GM13977 (cell line): ENCODE measurements at places on chromosomes 16 and 17.
A peak's percentile ranks its signal among the peaks of the same experiment; 100 is the strongest.

- DNase-seq = no peak
Measured at GRCh38 chr17:44864831-44865230, 17.1 kb downstream of the HIGD1B start.

GRCh38 chr16:3119701-3120408 is 7.5 kb downstream of the ZNF205 start:
- DNase-seq = no peak

GRCh38 chr17:31491376-31492131 is 100.1 kb downstream of the RAB11FIP4 start:
- peak; percentile 59 for DNase-seq

GRCh38 chr16:24839347-24839972 is 6.3 kb upstream of the SLC5A11 start:
- no peak for DNase-seq

GRCh38 chr17:50815400-50815799 is 20.0 kb upstream of the WFIKKN2 start:
- no peak for DNase-seq

GRCh38 chr17:70139449-70139993 is 29.8 kb upstream of the KCNJ2 start:
- DNase-seq = no peak

DNA sequence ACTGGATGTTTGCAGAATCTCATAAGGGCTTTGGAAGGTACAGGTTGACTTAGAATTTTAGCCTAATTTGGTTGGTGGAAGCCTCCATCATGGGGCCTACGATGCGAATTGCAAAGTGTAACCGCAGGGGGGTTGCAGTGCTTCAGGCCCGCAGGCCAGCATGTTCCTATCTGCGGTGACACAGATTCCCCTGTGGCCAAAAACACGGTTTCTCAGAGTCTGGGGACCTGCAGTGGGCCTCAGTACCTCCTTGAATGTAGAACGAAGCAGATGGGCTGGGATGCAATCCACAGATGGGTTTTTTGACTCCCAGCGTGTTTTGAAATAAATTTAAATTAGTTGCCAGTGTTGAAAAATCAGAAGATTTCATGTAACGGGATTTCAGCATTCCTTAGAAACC is 34.7 kb downstream of the KIAA0513 start:
- DNase-seq = no peak

- no peak for DNase-seq
Measured at GRCh38 chr16:85144026-85144915, 32.0 kb upstream of the CIBAR2 start.

DNA sequence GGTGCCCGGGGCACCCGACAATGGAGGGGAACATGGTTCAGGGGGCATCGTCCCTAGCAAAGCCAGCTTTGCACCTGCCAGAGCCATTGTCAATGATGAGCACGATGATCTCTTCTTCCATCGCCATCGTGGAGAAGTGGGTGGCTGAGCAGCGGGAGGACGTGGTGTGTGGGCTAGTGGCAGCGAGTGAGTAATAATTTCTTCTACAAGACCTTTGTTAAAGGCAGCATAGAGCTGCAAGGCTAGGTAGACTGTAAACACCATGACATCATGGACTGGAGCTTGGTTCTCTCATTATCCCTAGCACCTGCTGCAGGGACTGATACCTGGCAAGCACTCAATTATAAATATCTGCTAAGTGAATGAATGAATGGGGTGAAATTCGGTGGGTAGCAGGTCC is 6.7 kb upstream of the HEATR3 start:
- DNase-seq = no peak

GRCh38 chr17:17820046-17820445 is 16.7 kb downstream of the SREBF1 start:
- DNase-seq = no peak

DNA sequence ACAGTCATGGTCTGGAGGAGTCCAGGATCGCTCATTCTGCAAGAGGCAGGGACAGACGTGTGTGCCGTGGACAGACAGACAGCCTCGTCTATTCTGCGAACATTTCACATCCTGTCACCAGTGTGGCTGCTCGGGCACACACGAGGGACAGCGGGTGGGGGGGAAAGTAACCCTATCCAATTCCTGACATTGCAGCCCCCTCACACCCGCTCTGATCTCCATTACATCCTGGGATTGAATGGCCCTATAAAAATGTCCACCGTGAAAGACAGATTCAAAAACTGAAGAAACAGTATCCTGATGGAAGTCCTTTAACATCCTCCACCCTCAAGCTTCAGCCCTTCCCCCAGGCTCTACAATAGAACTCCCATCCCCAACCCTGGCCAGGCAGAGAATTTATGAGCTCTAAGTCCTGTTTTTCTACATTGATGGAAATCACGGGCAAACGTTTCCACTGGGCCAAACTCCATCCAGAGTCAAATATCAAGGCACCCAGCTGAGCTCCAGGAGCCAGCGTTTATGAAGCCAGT is 39.4 kb downstream of the HS3ST3A1 start:
- DNase-seq = no peak

DNA sequence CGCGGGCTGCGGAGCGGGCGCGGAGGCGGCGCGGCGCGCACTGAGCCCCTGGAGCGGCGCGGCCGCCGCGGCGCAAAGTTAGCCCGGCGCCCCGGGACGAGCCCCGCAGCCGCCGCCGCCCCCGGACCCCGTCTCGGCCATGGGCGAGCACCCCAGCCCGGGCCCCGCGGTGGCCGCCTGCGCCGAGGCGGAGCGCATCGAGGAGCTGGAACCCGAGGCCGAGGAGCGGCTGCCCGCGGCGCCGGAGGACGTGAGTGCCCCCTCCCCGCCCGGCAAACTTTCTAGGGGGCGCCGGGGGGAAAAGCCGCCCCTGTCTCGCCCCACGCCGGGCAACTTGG is 388 bp downstream of the RHBDL3 start:
- DNase-seq = no peak

DNA sequence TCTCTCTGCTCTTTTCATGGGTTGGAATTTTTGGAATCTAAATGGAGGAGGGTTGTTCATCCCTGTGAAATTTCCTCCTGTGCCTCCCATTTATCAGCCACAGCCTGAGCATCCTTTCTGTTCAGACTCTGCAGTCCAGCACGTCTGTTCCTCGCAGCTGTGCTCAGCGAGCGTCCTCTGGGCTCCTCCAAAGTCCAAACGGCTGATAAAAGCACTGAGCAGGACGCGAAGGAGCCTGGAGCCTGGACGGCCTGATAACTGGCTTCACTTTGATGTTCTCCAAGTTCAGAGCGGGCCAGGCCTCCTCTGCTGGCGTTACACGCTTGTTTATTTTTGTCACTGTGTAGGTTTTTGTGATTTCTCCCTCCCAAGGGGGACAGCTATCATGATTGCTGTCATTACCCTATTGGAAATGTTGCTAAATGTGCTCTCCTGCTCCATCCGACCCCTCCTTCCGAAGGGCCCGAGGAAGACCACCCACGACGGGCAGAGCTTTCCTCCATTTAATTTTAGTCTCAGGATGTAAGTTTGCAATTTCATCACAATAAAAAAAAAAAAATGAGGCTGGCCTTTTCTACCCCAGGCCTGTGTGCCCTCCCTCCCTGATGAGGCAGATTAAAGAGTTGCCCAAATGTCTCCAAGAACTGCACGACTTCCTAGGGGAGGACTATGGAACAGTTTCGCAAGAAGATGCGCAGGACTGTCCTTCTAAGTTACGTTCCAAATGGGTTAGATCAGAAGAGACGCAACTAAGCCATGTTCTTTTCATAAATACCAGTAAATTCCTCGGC is 290.5 kb upstream of the FOXF1 start:
- no peak for DNase-seq

DNA sequence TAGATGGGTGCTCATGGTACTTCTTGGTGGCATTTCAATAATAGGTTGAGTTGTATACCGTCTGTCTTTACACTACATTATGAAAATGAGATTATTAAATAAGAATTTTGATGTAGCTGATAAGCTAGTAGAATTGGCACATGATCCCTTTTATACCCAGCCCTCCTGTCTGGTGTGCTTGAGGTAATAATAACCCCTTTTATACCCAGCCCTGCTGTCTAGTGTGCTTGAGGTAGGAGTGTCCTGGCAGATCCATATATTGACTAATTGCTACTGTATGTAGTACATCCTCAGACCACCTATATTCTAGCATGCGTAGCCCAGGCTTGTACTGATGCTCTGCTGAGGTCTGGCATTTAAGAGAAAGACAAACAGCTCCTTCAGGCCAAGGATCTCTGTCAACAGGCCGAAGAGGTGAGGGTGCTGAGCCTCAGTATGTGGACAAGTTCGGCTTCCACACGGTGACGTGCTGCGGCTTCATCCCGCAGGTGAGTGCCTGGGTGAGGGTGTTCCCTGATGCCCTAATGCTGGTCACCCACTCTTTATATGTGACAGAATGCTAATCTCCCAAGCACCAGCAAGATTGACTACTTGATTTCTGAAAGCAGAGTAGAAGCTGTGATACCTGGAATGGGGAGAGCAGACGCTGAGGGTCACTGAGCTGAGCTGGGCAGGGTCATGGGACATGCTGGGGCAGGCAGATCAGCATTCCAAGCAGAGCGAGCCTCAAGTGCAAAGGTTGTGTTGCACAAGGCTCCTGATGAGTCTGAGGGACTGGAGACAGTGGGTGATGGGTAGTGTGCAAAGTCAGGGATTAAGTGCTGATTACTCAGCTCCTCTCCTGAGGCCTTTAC is 5.7 kb downstream of the FN3K start:
- no peak for DNase-seq

- no peak for DNase-seq
Measured at GRCh38 chr17:34916120-34916519, 45.1 kb downstream of the CCT6B start.

GRCh38 chr17:43966276-43966675 is 12.5 kb upstream of the PYY start:
- no peak for DNase-seq

GRCh38 chr17:78793415-78793814 is 11.3 kb upstream of the CYTH1 start:
- DNase-seq = no peak

DNA sequence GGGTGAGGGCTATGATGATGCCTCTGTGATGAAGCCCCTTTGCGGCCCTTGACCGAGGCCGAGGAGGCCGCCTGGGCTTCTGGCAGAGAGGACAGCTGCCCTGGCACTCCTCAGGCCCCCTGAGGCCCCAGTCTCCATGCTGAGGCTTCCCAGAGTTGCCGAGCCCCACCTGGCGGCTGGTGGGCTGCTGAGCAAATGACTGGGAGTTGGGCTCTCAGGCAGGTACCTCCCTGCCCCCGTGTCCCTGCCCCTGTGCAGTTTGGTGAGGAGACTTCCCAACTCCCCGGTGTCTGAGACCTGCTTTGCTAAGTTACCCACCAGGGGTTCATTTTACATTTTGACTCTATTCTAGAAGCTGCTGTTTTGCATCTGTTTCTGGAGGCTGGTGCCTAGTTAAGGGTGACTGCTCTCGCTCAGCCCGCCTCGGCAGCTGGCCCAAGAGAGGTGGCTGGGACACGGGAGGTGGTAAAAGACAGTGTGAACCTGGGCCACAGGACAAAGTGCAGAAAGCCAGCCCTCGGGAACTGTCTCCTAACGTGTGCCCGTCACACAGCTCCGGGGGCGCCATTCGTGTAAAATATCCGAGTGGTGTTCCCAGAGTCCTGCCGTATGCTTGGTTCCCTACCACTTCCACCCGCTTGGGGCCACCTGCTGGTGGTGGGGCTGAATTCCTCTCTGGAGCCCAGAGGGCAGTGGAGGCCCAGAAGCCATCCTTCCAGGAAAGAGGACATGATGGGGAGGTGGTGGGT is 134.5 kb downstream of the RAB11FIP4 start:
- peak; percentile 59 for DNase-seq

- no peak for DNase-seq
Measured at GRCh38 chr17:32870027-32870670, 6.8 kb downstream of the MYO1D start.

- peak; percentile 67 for DNase-seq
Measured at GRCh38 chr16:3046641-3047386, 453 bp downstream of the MMP25 start.

- DNase-seq = no peak
Measured at GRCh38 chr16:66551788-66552285, 539 bp upstream of the CKLF start.

- DNase-seq = no peak
Measured at GRCh38 chr17:61401389-61402072, 1.9 kb downstream of the TBX2 start.

DNA sequence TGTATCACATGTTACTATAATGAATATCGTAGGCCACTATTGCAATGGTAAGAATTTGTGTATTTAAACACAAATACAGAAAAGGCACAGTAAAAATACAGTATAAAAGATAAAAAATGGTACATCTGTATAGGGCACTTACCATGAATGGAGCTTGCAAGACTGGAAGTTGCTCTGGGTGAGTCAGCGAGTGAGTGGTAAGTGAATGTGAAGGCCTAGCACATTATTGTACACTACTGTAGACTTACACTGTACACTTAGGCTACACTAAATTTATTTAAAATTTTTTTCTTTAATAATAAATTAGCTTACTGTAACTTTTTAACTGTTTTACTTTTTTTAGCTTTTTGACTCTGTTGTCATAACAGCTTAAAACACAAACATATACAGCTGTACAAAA is 42.5 kb downstream of the AKAP10 start:
- no peak for DNase-seq

GRCh38 chr16:2532494-2533141 is 1.4 kb upstream of the CEMP1 start:
- DNase-seq = peak; percentile 75

GRCh38 chr16:20859699-20860098 is 40.5 kb downstream of the DCUN1D3 start:
- DNase-seq = no peak

DNA sequence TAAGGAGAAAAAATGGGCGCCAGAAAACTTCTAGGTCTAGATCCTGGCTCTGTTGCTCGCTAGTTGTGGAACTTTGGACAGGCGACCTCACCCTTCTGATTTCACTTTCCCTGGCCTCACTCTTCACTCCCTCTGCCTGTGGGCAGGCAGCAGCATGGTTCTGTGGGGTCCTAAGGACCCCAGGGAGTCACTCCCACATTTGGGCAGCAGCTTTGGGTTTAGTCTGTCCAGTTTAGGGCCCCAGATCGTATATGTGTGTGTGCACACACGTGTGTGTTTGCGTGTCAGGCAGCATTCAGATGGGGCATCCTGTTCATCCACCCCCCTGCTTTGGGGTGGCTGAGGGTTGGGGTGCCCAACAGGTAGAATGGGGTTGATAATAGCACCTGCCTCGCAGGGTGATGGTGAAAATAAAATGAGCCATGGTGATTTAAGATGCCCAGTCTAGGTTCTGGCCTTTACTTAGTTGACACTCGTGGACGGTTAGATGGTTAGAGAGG is 102.2 kb downstream of the RAB11FIP4 start:
- DNase-seq = no peak
